ENCODE measurements at places on chromosomes 5 and 9.
A peak's percentile ranks its signal among the peaks of the same experiment; 100 is the strongest.

DNA sequence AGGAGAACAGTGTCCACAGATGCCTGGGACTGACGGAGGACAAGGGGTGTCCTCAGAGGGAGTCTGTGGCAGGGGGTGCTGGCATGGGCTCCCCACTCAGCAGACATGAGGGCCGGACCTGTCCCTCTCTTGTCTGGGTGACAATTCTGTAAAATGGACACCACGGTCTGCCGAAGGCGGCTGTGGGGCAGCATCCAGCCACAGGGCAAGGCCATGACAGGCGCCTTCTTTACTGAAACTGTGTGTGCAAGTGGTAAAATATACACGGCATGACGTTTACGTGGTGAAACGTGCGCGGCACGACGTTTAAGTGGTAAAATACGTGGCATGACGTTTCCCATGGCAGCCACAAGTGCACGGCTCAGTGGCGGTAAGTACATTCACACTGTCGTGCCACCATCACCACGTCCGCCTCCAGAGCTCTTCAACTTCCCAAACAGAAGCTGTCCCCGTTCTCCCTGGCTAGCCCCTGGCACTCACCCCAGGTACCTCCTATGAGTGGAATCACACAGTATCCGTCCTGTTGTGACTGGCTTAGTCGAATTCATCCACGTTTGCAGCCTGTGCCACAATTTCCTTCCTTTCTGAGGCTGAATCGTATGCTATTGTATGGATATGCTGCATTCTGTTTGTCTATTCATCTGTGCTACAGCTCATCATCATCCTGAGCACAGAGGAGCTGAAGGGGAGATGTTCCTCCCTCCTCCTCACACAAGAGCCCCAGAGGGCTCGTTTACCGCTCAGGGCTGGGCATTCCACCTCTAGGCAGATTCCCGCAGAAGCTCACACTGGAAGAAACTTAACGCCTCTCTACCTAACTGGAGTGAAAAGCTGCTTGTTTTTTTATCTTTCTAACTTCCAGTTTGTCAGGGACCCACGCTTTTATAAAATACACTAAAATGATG, 52.5 kb downstream of the COL23A1 start:
- DNase-seq: no peak

- DNase-seq: no peak
Measured at GRCh38 chr9:117714282-117714681, 10.1 kb downstream of the TLR4 start.

DNA sequence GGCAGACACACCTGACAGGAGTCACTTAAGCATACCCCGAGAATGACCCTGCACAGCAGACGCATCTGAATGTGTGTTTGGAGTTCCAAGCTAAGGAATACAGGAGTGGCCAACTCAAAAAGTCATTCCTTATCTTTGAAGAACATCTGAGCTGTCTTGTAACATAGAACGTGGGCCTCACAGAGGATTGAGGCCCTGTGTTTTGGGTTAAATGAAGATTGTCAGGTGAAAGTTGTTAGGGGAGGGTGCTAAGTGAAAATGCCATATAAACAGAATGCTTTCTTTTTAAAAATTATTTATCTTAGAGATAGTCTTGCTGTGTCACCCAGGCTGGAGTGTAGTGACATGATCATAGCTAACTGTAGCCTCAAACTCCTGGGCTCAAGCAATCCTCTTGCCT, 100.9 kb downstream of the PIK3R1 start:
- DNase-seq: no peak

GRCh38 chr5:25544652-25545249, 900.0 kb upstream of the CDH10 start:
- DNase-seq: peak; percentile 26

DNA sequence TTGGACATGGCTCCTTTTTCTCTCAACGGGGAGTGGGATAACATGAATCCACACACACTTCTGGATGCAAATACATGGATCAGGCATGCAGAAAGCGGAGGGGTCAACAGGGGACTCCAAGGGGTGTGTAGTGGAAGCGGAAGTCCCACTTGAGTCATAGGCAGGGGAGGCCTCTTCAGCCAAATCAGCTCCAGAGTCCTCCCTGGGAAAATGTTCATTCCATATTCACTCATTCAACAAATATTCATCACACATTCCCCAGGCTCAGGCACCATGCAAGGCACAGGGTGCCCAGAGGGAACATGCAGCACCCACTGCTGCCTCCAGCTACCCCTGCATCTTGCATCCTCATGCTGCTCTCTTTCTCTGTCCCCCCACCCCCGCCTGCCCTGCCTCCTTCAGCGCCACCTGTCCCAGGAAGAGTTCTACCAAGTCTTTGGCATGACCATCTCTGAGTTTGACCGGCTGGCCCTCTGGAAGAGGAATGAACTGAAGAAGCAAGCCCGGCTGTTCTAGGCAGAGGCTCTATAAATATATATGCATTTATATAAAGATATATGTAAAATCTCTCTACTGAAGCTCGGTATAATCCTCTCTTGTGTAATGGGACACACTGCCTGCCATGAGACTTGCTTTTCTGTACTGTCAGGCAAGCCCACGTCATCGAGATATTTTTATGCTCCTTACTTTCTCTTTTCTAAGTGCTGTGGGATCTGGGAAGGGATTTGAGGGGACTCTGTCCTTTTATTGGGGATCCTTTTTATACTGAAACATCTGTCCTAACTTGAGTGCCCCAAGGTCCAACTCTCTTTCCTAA, 13.6 kb upstream of the AFAP1L1 start:
- DNase-seq: no peak

DNA sequence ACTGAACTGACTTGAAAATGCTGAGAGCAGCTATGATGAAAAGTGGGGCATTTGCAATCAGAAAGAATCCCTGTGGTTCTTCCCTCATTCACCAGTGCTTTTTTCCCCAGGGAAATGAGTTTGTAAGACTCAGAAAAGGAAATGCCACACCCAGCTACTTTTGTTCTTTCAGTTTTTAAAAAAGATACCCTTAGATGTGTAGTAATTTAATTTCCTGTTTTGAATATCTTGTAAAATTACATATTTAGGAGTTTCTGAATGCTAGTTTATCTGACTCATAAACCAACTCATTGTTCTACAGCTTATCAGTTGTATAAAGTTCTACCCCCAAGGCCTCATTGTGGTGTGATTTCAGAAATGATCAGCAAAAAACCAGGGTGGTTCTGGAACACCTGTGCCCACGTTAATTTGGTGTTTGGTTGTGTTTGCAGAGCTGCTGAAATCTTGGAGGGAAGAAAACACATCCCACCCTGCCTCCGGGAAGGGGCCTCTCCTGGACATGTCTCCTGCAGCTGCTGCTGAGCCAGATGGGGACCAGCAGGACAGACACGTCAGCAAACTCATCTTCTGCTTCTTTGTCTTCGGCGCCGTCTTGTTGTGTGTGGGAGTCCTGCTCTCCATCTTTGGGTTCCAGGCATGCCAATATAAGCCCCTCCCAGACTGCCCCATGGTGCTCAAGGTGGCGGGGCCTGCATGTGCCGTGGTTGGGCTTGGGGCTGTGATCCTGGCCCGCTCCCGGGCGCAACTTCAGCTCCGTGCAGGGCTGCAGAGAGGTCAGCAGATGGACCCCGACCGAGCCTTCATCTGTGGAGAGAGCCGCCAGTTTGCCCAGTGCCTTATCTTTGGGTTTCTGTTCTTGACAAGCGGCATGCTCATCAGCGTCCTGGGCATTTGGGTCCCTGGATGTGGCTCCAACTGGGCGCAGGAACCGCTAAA, 2.8 kb downstream of the TMEM171 start:
- no peak for DNase-seq

DNA sequence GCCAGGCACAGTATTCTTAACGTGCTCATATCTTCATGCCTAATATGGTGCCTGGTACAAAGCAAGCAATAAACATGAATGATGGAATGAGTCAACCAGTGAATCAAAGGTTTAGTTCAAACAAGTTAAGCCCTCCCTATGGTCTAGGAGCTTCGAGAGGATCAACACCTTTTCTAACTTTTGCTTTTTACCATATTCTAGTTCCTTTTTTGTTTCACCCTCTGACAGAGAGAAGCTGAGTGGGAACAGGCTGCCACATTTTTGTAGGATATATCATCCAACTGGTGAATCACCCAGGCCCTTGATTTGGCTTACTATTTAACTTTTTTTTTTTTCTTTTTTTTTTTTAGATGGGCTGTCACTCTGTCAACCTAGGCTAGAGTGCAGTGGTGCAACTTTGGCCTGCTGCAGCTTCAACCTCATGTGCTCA, 39.3 kb upstream of the TNC start:
- no peak for DNase-seq

Measured in neuronal stem cell (in vitro differentiated cells).